ENCODE measurements at places on chromosomes 3 and 15. TPM values are rescaled to one million over a fixed set of nuclear protein-coding genes. Genes with fewer than 3 reads are reported as not detected.

C3orf20 gene
- total RNA-seq, result not detected

CPN2 gene
- not detected for total RNA-seq

ARGFX gene
- not detected for total RNA-seq

SPTBN5 gene
- total RNA-seq, result 0.45 TPM

ACAN gene
- total RNA-seq, result 0.05 TPM

DOCK3 gene
- total RNA-seq, result 1.4 TPM

HCLS1 gene
- total RNA-seq, result 0.31 TPM

DNAH12 gene
- total RNA-seq, result 0.32 TPM

EPHA3 gene
- total RNA-seq, result 0.62 TPM

BFSP2 gene
- total RNA-seq, result not detected

GATA2 gene
- total RNA-seq, result not detected

COL6A5 gene
- not detected for total RNA-seq

FGD5 gene
- not detected for total RNA-seq

REC114 gene
- total RNA-seq, result not detected

DLEC1 gene
- total RNA-seq, result not detected

ADAMTS9 gene
- total RNA-seq, result 1.0 TPM

TUSC7 gene
- not detected for total RNA-seq

PARP15 gene
- 0.08 TPM for total RNA-seq

SLC24A5 gene
- not detected for total RNA-seq

IFT80 gene
- total RNA-seq, result 25.0 TPM

MITF gene
- total RNA-seq, result 12.5 TPM

LRRN1 gene
- 0.21 TPM for total RNA-seq
